Substantia nigra (tissue), 51 donors: ENCODE measurements at places on chromosomes 5 and 9.
A peak's percentile ranks its signal among the peaks of the same experiment; 100 is the strongest.

GRCh38 chr9:124657516-124657915 is 113.6 kb downstream of the NR6A1 start:
- DNase-seq: no peak

GRCh38 chr9:98191671-98192502 is 550 bp downstream of the CORO2A start:
- no peak for DNase-seq

DNA sequence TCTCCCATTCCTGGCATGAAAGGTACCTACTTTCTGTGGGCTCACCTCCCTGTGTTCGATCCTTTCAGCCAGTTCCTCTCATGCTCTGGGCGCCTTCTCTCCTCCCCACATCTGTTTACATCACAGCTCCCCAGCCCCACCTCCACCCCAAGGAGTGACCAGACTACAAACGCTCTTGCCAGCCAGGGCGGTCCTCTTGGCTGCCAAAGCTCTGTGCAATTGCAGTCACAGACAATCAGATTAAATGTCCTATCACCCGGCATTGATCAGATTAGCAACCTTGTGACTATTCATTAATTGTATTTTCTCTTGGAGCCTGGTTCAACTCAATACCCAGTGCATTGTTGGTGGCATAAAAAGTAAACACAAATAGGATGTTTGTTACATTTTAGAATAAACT is 211.2 kb upstream of the TBCA start:
- peak; percentile 64 for DNase-seq

GRCh38 chr5:55592388-55593114 is 57.8 kb upstream of the PLPP1 start:
- DNase-seq: no peak

DNA sequence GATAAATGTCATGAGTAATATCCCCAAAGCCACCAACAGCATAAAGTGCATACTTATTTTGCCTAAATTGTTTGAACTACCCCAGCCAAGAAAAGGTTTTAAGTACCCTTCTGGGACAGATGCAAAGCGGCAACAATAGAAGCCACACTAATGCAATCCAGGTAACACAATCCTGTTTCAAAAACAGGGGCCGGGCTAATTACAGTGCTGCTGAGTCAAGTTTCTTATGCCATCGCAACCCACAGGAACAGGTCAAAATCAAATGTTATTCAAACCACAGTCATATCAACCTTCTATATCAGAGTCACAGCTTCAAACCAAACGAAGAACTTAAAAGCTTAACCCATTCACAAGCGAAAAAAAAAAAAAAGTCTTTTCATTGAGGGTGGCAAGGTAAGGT is 28.3 kb downstream of the EBF1 start:
- no peak for DNase-seq

GRCh38 chr5:141914199-141914743 is 9.4 kb upstream of the DELE1 start:
- DNase-seq: peak; percentile 84
